NAMALWA (cell line): ENCODE measurements at places on chromosomes 1 and 21.

GRCh38 chr1:186839041-186839400, 10.3 kb downstream of the PLA2G4A start:
- no peak for DNase-seq

DNA sequence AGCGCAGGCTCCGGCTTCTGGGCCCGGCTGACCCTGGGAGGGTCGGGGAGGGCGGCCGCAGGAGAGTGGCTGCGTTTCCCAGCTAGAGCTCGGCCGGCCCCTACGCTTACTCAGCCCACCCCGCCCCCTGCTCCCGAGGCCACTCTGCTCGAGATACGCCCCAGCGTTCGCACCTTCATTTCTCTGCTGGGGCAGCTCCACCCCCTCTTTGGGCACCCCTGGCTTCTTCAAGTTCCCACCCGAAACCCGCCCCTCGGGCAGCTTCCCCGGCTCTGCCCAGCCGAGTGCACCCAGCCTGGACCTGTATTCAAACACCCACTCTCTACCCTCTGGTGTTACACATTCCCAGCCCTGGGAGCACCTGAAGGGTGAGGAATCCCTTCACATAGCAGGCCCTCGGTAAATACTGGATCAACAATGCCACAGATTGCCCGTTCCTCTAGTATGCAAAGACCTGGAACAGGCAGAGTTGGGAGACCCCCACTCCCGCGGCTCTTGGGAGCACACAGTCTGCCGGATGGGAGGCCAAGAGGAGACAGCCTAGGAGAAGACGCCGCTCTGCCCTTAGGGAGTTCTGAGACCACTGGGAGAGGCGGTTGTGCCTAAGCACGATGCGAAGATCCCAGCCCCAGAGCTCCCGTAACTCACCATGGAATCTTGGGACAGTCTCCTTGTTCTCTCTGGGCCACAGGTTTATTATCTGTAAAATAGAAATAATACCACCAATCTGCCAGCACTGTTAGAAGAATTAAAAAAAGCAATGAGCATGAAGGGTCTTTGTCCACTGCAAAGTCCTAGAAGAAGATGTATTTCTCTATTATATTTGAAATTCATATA, 566 bp upstream of the PAQR7 start:
- no peak for DNase-seq

DNA sequence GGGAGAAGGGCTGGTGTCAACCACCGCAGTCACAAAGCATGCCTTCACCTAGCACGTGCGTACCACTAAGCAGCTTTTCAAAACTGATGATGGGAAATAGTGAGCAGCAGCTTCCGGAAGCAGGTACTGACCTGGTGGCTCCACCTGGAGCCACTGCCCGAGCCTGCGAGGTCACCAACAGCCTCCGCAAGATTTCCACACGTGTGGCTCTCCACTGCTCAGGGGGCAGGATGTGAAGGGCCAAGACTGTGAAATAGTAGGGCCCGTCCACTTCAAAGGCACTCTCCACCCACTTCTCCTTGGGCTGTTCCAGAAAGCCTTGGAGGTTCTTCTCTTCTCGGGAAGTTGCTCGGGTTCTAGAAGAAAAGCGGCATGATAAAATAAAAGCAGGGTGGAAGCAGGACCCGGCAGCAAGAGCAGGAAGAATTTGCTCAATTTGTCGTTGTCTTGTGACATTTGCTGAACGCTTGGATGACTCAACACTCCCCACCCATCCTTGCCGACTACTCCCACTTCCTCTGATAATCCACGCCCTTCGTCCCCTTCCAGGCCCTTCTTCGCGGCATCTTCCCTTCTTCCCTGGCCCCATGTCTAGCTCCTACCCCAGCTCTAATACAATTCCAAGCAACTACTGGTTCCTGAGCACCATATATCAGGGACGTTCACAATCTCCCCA, 124.9 kb upstream of the IFFO2 start:
- DNase-seq: no peak

DNA sequence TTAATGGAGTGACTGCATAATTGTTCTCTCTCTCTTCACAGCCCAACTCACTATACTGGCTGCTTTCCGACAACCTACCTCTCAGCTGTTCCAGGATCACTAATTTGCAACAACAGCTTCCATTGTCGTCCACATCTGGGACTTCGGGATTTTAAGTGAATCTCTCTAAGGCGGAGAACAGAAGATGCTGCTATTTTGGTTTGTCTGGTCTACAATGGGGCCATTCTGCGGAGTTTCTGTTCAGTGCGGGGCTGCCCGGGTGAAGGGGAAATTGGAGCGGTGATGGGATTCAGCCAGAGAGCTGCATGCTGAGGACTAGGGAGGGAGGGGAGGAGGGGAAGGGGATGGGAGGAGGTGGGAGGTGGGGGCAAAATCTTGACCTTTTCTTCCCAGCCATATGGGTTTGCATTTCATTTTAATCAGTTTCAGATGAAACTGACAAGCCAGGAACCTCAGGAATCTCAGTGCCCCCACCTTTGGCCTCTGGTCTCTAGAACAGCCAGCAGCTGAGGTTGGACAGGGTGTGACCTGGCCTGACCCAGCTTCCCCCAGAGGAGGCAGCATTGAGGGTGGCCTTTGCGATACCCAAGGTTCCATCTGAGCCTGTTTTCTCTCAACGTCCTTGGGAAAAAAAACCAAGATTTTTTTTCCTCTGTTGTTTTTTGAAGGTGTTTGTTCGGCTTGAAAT, 6.9 kb upstream of the SRP9 start:
- no peak for DNase-seq

DNA sequence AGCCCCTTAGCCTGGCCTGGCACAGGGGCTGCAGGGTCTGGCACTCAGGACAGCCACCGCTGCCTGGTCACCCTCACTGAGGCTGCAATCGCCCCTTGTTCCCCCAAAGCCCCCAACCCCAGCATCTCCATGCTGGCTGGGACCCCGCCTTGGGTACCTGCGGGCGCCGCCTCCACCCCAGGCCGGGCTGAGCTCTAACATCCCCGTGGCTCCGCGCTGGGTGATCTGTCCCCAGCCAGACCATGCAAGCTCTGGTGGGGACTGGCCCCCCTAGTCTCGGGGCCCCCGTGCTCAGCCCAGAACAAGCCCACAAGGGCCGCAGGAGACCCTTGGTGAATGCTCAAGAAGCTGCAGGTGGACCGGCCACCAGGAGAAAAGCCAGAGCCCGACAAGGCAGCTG, 62.4 kb downstream of the MEGF6 start:
- DNase-seq: no peak

GRCh38 chr1:98276514-98276913, 355.7 kb upstream of the DPYD start:
- DNase-seq: no peak

- DNase-seq: no peak
Measured at GRCh38 chr1:208475951-208476845, 232.0 kb upstream of the PLXNA2 start.

GRCh38 chr1:109498161-109498801, 4.4 kb downstream of the CYB561D1 start:
- DNase-seq: peak; percentile 26

DNA sequence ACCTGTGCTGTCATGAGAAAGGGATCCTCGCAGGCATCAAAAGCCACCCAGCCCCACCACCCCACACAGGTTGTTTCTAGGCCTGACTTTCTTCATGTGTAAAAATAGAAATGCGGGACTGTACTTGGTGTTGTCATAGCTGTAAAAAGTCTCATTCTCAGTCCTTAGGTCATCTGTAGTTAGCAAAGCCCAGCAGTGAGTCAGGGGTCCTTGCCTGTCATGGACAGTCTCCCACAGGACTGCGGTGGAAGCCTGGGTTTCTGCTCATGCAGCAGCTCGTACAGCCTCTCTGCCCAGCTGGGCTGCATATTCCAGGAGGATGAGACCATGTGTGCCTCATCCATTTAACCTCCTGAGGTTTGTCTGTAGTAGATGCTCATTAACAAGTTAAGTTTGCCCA, 58.2 kb downstream of the MRPS6 start:
- no peak for DNase-seq

DNA sequence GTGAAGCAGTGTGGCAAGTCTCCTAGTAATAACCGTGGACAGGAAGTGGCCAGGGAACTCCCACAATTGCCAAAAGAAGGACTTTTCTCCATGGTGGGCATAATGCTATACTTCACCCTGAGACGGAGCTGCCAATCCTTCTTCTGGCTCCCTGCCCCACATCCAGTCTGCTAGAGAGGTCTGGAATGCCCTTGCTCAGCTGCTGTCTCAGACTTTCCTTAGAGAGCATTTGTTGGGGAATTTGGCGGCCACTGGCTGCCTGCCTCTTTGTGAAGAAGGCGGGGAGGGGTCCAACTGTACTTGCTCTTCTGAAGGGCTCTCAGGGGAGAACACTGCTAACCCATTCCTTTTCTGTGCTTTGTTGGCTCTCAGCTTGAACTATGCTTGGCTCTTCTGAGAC, 123.7 kb upstream of the EDN2 start:
- no peak for DNase-seq

DNA sequence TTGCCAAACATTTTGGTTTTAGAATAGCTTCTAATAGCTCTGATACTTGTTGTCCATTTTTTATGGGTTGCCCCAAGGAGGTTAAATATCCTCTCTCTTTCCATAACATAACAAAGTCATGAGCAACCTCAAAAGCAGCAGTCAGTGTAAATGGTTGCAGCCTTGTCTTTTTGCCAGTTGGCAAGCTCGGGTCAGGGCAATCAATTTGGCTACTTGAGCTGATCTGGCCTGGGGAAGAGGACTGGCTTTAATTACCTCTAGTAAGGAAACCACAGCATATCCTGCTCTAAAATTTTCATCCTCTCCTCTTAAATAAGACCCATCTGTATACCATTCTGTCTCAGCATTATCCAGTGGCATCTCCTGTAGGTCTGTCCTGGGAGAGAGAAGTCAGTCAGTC, 21.2 kb upstream of the FMO4 start:
- DNase-seq: no peak

- DNase-seq: no peak
Measured at GRCh38 chr1:227934476-227935313, 13.0 kb downstream of the WNT9A start.

GRCh38 chr1:184583849-184584248, 170.8 kb downstream of the EDEM3 start:
- no peak for DNase-seq

- DNase-seq: no peak
Measured at GRCh38 chr1:161731981-161732718, 10.8 kb downstream of the FCRLB start.

- no peak for DNase-seq
Measured at GRCh38 chr1:64517640-64518039, 47.7 kb downstream of the CACHD1 start.

GRCh38 chr1:194080826-194081225, 894.4 kb upstream of the B3GALT2 start:
- no peak for DNase-seq

DNA sequence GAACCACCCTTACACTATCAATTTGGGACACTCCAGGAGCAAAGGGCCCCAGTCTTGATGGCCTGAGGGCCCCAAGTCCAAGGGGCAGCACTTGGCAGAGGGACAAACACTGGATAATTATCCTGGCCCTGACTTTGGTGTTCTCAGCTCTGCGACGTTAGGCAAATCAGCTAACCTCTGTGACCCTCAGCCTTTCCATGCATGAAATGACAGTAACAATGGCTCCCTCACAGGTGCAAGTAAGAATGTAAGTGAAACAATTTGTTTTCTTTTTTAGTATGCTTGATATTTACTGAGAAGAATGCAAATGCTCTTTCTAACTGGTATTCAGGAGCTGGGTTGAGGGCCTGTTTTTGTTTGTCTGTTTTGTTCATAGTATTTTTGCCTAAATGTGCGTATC, 61.6 kb upstream of the PRDX6 start:
- peak; percentile 47 for DNase-seq

- no peak for DNase-seq
Measured at GRCh38 chr1:245978915-245979314, 528.2 kb downstream of the SMYD3 start.

DNA sequence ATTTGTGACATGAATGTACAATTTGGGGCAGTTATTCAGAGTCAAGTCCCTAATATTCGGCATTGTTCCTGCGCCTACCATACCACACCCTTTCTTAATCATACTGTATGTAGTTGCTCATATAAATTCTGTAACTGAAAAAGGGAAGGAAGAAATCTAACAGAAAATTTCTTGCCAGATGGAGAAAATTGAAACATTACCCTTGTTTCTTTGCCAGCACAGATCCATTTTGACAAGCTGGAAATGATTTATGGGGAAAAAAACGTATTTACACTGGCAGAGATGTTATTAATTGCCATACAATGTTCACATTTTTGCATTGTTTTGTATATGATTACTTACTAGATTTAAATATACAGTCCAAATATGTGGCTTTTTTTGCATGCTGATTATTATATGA, 363.8 kb upstream of the PKN2 start:
- DNase-seq: no peak

- DNase-seq: peak; percentile 36
Measured at GRCh38 chr1:36377791-36378492, 7.8 kb downstream of the STK40 start.

DNA sequence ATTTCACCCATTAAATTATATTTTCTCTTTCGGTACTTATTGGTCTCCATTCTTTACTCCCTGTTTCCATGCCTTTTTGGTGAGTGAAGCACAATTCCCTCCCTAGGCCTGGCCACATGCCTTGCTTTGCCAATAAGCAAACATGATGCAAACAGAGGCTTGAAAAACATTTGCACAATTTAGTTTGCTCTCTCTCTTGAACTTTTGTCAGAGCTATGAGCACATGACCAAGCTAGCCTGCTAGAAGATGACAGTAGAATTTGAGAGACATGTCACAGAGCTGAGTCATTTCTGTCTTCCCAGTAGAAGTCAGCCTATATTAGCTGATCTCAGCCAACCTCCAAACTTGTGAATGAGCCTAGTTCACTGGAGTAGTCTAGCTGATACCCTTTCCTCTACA, 24.6 kb downstream of the ANGPTL3 start:
- DNase-seq: no peak

- no peak for DNase-seq
Measured at GRCh38 chr21:44952116-44952928, 12.5 kb downstream of the SLX9 start.

DNA sequence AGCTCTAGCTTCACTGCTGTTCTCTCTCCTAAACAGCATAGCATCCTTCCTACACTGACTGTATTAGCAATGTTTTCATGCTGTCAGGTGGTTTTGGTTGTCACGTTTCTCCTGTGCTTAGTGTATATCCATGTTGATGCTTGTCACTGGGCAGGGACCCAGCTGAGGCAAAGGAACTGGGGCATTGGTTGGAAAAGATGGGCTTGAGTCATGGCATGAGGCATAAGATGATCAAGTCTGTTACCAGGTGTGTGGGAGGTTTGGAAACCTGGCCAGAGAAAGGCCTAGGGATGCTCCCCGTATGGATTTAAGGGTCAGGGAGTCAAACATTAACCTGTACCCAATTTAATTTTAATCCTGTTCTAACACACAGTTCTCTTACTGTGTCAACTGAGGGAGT, 69.6 kb downstream of the OSBPL9 start:
- DNase-seq: no peak
